Peyer's patch (tissue), 4 donors: ENCODE measurements at places on chromosomes 6 and 20. TPM values are rescaled to one million over a fixed set of nuclear protein-coding genes. Genes with fewer than 3 reads are reported as not detected.

Gene SLC22A2
- not detected for total RNA-seq

Gene TAAR9
- not detected for total RNA-seq

Gene NMBR
- total RNA-seq, result not detected

Gene ZNF165
- 8.3 TPM for total RNA-seq

Gene GPR63
- total RNA-seq, result 0.38 TPM

Gene CDK5RAP1
- 47.0 TPM for total RNA-seq
